ENCODE measurements at places on chromosomes 16 and 17. TPM values are rescaled to one million over a fixed set of nuclear protein-coding genes. Genes with fewer than 3 reads are reported as not detected.

MMP25 gene
- total RNA-seq, result 0.64 TPM

CMTM2 gene
- 0.54 TPM for total RNA-seq

DNA sequence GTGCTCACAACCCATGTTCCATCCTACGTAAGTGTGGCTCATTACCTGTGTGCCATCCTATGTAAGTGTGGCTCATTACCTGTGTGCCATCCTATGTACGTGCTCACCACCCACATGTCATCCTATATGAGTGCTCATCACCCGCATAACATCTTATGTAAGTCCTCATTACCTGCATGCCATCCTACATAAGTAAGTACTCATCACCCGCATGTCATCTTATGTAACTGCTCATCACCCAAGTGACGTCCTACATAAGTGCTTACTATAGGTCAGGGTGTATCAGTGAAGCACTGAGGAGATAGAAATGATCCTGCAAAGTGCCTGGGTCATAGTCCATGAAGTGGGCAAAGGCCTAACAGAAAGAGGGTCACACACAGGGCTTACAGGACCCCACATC lies 93.1 kb downstream of the AXIN2 start:
- no peak for DNase-seq

DNA sequence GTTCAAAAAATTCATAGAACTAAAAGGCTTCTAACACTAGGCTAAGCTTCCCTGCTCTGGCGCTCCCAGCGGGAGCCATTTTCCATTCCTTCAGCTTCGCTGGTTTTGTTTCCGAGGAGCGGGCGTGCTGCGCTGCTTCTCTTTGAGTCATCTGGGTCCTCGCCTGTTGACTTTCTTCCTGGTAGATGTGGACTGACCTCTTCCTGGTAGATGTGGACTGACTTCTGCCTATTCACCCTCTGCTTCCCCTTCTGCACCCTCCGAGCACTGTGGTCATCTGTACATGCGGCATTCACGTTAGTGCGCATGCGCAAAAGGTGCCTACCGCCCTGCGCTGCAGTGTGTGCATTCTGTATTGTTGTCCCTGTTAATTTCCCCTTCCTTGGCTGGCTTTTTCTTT lies 40.8 kb upstream of the SEC14L1 start:
- DNase-seq, result no peak

DNA sequence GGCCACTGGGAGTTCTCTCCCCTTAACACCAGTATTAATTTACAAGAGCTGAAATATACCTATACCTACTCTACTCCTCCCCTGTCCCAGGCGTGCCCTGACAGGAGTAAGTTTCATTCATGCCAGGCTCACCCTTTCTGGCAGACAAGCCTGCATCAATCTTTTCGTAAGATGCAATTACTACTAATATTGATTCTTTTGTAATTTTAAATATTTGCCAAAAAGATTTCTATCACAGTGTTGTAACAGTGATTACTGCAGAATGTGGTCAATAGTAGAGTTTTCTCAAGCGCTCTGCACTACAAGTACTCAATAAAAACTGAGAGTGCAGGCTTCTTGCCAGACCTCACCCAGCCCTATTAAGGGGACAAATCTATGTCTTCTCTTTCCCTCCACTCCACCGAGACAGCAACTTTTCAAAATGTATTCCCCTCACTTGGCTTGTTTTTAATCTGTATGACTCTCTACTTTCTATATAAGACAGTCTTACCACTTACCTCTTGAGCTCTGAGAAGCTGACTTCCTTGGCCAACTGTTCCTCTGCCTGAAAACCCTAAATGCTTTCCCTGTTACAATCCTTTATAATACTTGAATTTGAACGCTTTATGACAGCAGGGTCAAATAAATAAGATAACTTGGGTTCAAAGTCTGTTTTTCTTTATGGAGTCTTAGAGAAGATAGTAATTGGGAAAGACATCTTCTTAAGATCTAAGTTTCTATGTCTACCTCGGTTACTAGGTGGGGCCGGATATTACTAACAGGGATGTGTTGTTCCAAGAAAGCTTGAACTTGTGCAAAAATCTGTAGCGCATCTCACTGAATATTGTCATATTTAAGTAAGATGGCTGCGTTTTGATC lies at the start of gene TMIGD1:
Gene TMIGD1, minus strand, starts transcription at position 555 of the 858 bp plus-strand sequence. CDS start 1,924 bp downstream, outside the sequence.
- no peak for DNase-seq

AXIN1 gene
- total RNA-seq, result 36.4 TPM

DNA sequence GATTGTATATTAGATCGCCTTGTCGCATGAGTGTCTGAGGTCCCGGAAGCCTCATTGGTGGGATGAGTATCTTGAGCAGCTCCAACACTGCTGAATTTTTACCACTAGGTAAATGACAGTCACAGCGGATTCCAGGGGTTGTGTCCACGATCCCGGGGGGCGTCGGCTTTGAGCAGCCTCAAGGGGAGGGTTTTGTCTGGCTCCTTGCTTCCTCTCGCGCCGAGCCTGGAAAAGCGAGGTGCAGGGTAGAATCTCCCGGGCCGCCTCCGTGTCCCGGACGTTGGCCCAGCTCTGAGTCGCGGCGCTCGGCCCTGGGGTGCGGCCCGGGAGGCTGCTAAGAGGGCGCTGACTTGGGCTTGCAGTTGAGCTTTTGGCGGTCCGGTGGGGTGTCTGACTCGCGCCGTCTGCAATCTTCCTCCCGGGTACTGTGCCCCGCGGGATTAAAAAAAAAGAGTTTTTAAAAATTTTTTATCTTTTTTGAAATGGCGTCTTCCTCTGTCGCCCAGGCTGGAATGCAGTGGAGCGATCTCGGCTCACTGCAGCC lies 4.5 kb downstream of the OR1F1 start:
- no peak for DNase-seq

SMPD3 gene
- 3.2 TPM for total RNA-seq

DNA sequence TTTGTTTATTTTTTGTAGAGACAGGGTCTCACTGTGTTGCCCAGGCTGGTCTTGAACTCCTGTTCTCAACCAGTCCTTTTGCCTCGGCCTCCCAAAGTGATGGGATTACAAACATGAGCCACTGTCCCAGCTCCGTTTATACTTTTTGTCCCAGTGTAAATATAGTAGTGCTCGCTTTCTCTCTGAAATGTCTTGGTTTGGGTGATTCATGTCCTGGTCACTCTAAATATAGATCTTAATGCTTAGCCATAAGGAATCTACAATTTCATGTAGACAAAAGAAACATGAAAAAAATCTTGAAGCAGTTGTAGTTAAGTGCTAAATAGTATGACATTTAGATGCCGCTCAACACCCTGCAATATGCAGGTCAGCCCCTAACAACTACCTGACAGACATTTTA lies 126.9 kb downstream of the KATNIP start:
- no peak for DNase-seq

NOD2 gene
- 0.57 TPM for total RNA-seq

GRCh38 chr16:3528406-3528805 lies 27.6 kb downstream of the CLUAP1 start:
- DNase-seq, result no peak

DNA sequence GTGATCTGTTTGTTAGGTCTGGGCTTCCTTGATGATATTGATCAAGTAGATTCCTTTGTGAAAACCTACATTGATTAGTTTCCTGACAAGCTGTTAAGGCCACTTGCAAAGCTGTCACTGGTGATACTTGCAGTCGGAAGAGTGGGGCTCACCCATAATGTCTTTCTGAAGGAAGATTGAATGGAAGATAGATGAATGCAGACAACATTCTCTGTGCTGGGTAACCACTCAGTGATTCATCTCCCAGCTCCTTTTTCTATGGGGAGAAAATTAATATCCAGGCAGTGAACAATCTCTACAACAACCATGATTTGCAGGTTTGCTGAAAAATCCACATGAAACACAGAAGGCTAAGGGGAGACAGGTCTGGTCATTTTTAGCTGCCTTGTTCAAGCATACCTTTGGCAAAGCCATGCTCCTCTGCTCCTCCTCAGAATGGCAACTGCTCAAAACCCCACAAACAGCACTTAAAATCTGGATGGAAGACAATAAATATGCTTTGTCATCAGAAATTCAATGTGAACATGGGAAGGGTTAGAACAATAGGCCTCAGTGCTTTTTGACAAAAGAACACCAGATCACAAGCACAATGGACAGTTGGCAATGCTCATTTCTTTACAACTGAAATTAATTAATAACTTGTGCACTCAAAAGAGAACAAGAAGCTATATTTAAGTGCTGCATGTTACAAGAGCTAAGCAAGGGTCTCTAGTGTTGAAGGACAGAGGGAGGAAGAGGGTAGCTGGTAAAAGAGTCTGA lies 495.4 kb downstream of the TOX3 start:
- DNase-seq, result no peak

- no peak for DNase-seq
Observed at GRCh38 chr16:68263559-68264127, 683 bp upstream of the SLC7A6 start.

AGRP gene
- total RNA-seq, result not detected

RASL10B gene
- 31.7 TPM for total RNA-seq

CDRT4 gene
- 2.4 TPM for total RNA-seq

ADAP2 gene
- total RNA-seq, result 2.2 TPM

GRCh38 chr17:7570351-7570750 lies 8.6 kb downstream of the SENP3 start:
- DNase-seq, result no peak

DNA sequence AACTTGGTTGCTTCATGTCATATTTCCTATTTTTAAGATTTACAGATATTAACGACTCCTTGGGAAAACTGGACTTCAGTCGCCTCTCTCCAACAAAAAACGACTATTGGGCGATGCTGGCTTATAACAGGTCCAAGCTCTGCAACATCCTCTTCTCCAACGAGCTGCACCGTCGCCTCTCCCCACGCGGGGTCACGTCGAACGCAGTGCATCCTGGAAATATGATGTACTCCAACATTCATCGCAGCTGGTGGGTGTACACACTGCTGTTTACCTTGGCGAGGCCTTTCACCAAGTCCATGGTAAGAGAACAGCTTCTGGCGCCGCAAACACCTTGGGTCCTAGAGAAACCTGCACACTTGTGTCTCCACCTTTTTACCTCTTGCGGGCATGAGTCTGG lies 333.0 kb downstream of the WWOX start:
- DNase-seq, result no peak

HOXB1 gene
- total RNA-seq, result 2.7 TPM

DNA sequence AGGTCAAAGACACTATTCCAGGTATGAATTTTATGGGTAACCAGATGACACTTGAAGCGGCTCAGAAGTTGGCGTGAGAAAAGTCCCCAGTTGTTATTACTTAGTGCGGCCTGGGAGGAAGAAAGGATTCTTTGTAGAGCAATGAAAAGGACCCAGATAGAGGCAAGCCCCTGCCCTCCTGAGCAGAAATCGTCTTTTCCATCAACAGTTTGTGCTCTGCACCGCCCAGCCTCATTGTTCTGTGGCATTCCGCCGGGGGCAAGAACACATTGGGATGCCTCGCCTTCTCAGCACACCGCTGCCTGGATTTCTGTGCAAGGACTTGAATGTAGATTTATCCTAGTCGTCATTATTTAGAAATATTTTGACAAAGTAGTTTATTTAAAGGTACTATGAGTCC lies 32.7 kb upstream of the CRHR1 start:
- DNase-seq, result no peak

SLC38A7 gene
- total RNA-seq, result 31.8 TPM

DNA sequence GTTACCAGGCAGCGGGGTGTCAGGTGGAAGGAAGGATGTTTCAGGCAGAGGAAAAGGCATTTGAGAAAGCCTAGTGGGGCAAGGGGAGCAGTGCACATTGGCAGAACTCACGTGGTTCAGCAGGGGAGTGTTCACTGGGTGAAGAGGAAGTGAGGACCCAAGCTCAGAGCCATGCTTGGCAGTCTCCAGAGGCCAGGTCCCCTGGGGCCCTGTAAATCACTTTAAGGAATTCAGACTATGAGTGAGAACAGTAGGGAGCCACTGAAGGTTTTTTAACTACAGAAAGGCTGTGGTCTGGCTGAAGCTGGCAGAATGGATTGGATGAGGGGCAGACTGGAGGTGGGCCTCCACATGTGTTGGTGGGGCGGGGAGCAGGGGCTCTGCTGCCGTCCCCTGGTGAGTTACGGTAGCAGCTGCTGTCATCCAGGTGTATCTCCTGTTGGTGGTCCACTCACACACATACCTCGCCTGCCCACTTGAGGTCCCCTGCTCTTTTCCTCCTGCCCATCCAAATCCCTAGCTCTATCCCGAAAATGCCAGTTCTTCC lies 5.1 kb downstream of the CLEC16A start:
- DNase-seq, result no peak

GDPD3 gene
- 6.7 TPM for total RNA-seq

LRRC75A gene
- total RNA-seq, result 5.6 TPM

DNA sequence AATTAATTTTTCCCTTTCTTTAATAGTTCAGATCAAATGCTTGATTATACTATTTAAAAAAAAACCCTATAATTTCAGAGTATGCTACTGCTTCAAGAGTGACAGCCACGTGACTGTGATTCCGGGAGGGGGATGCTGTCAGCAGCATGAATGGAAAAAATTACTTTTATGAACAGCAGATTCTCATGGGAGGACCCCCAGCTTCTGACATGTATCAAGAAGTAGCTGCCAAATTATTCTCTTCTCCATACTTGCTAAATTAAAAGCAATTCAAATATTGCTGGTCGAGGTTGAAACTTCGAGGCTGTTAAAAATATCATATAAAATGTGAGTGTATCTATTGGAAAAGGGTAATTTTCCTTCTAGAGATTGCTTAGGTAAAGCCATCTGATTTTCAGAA lies 95.0 kb downstream of the HS3ST4 start:
- DNase-seq, result no peak

- DNase-seq, result no peak
Observed at GRCh38 chr17:75109046-75109406, 743 bp upstream of the ARMC7 start.

DNA sequence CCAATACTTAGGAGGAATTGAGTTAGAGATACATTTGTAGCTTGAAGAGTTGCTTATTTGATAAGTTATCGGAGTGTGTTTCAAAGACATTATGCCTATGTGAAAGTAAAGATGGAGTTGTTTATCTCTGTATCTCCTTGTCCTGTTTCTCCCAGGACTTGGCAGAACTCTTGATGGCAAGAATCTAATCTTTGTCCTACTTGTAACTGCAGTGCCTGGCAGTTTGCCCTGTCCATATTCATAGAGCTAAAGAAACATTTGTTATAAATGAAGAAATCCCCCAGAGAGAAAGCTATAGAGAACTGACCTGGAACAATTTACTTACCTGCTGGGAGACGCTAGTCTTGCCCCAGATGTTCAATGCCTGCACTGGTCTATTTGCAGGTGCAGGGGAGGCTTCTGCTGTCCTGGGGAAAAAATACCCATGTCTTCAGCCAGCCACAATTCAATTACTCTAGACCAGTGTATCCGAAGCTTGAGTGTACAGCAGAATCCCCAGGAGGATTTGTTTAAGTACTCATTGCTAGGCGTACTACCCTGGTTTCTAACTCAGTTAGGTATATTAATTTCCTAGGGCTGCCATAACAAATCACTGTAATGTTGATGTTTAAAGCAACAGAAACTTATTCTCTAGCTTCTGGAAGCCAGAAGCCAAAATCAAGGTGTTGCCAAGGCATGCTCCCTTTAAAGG lies 410.0 kb upstream of the HSBP1 start:
- no peak for DNase-seq

GRCh38 chr16:19680881-19681340 lies 37.1 kb downstream of the KNOP1 start:
- DNase-seq, result no peak

ADCY7 gene
- 6.9 TPM for total RNA-seq

Measured in neural crest cell (in vitro differentiated cells).